ENCODE measurements at places on chromosomes 16 and 17. TPM values are rescaled to one million over a fixed set of nuclear protein-coding genes. Genes with fewer than 3 reads are reported as not detected.

The CASKIN1 gene
- 0.74 TPM for total RNA-seq

The BICDL2 gene
- total RNA-seq = not detected

The CCDC102A gene
- total RNA-seq = 9.4 TPM

The CSH2 gene
- total RNA-seq = not detected

The GPR142 gene
- total RNA-seq = not detected

The DPEP2NB gene
- total RNA-seq = not detected

The USP43 gene
- 3.8 TPM for total RNA-seq

The SCPEP1 gene
- 43.1 TPM for total RNA-seq

The ADAMTS18 gene
- not detected for total RNA-seq

The LITAFD gene
- not detected for total RNA-seq

The SPAG5 gene
- 72.4 TPM for total RNA-seq

The CHRNB1 gene
- 5.9 TPM for total RNA-seq

The CDT1 gene
- total RNA-seq = 34.3 TPM

The KIF19 gene
- not detected for total RNA-seq

The CNGB1 gene
- total RNA-seq = 0.07 TPM

The CX3CL1 gene
- total RNA-seq = 0.17 TPM

The KRT12 gene
- not detected for total RNA-seq

The NPIPA5 gene
- total RNA-seq = 0.75 TPM

The ANKRD40CL gene
- total RNA-seq = not detected

All from A549 treated with RU486 at 1 μM for 4 hours (cell line).